Foreskin keratinocyte (primary cell): ENCODE measurements at places on chromosomes 3 and 15.
A peak's percentile ranks its signal among the peaks of the same experiment; 100 is the strongest.

DNA sequence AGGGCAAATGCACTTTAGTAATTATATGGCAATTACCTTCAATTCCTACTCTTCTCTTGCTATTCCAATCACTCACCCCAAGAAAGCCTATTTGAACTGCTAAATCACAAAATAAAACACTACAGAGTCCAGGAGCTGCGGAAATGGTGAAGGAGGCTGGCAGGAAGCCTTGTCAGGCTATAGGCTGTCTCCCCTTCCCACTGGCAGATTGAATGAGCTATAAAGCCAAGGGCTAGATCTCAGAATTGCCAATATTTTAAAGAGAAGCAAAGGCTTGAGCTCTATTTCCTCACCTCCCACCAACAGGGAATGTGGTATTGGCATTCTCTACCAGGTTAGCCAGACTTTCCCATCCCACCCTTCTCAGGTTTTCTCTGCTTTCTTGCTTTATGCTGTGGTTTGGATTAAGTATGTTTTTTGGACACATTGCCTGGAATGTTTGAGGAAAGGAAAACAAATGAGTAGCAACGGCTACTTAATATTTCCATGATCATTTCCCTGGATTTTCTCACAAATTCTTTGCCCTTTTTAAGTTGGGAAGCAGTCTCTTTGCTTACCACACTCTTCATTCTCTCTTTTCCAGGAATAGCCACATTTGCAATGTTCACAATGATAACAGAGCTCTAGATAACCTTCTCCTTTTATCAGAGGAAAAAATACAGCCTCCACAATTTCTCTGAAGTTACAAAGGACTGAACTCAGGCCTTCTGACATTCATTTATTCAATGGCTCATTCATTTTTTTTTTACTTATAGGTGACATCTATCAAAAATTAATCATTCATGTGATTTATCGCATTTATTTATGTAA is 1125.4 kb downstream of the ROBO1 start:
- DNase-seq, result no peak

DNA sequence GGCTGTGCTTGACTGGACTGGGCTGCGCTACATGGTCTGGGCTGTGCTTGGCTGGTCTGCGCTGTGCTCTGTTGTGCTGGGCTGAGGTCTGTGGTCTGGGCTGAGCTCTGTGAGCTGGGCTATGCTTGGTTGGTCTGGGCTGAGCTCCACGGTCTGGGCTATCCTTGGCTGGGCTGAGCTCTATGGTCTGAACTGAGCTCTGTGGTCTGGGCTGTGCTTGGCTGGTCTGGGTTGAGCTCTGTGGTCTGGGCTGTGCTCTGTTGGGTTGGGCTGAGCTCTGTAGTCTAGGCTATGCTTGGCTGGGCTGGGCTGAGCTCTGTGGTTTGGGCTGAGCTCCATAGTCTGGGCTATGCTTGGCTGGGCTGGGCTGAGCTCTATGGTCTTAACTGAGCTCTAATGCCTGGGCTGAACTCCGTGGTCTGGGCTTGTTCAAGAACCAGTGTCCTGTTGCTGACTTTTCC is 92.0 kb downstream of the PLXNA1 start:
- DNase-seq, result peak; percentile 90

DNA sequence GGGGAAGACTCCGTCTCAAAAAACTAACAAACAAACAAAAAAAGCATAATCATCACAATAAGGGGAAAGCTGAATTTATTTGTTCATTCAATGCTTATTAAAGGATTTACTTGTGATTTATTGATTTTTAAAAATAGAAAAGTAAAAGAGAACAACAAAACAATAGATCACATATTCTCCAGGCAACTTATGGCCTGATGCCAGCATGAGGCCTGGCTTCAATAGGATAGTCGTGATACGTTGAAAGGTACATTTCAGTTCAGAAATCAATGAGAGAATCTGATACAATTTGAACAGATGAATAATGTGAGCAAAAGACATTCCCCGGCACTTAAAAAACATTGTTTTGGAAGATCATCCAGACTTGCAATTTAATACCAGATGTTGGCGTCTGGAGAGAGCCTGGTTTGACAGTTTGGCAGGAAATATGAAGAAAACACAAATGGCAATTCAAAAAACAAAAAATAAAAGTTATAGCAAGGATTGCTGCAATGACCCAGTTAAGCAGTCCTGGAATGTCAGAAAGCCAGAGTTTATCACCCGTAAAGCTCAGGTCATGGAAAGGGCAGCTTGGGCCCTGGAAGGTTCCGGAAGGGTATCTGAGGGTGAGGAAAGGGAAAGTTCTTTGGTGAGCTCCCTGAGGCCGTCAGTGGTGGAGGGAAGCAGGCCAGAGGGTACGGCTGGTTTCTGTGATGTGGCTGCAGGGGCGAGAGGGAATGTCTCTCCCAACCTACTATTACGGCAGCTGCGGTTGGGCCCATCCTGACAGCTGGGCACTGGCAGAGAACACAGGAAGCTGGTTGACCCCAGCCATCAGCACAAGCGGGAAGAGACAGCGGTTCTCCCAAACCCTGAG is 230.2 kb upstream of the HES1 start:
- DNase-seq, result no peak

DNA sequence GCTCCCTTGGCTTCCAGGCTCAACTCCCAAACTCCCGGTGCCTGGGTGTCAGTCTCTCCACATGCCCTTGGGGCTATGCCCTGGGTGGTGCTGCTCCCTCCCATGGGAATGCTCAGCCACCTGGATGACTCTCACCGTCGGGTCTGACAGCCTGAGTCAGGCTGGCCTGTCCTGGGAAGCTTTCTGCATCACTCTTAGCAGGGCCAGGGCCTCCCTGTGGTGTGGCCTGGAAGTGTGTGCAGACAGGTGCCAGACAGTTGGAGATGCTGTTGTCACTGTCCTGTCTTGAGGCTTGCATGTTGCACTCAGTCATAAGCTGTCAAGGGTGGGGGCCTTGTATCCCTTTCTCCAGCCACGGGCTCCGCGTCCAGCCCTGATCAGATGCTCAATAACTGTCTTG is 71.7 kb downstream of the GABRG3 start:
- no peak for DNase-seq

- no peak for DNase-seq
Measured at GRCh38 chr15:87740655-87741344, 515.7 kb downstream of the NTRK3 start.

GRCh38 chr15:33154351-33155166 is 40.0 kb downstream of the FMN1 start:
- peak; percentile 65 for DNase-seq

DNA sequence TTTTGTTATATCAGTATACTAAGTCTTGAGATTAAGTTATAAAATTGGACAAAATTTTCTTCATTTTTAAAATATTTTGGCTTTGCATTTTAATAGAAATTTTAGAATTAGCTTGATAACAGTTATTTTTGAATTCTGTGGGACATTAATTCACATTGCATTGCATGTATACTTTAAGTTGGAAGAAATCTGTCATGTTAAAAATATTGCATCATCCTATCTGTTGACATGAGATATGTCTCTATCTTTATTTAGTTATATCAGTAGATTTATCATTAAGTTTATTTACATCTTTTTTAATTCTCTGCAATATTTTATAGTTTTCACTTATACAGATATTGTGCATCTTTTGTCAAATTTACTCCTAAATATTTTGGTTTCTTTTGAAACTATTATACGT is 904.6 kb upstream of the NR2F2 start:
- no peak for DNase-seq

- no peak for DNase-seq
Measured at GRCh38 chr15:92825985-92826384, 74.1 kb upstream of the CHD2 start.

DNA sequence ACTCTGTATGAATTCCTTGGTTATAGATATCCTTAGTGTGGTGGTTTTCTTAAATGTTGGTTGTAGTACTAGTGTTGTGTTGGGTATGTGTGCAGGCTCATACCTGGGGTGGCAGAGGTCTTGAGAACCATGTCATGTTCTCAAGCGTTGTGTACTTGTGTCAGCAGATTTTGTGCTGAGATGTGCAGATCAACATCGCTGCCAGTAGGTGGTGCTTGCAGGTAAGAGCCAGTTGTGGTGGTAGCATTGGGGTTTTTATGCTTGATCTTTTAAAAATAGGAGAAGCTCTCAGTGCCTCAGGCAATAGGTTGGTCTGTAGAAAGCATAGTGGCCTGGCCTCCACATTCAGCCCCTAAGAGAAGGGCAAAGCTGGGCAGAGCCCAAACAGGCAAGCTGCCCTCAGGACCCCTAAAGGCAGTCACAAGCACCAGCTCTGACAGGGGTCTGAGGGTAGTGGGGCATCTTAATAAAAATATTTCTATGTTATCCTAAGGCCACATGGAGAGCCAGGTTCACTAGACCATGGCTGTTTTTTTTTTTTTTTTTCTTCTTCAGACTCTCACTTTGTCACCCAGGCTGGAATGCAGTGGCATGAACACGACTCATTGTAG is 164.0 kb downstream of the IL20RB start:
- no peak for DNase-seq

DNA sequence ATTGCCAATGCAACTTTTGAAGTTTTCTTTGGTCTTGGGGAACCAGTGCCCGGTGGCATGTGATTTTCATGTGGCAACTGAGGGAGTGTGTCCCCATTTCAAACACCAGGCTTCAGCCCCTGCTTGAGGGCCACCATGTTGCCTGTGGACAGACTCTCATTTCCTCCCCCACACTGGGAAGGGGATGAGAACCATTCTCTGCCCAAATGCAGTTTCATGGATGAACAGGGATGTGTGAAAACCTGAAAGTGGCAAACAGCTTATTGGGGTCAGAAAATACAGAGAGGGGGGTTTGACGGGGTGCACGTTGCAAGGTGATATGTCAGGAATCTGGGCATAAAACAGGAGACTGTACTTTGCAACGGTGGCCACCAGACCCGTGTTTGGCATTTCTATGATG is 6.3 kb downstream of the FAM107A start:
- no peak for DNase-seq

DNA sequence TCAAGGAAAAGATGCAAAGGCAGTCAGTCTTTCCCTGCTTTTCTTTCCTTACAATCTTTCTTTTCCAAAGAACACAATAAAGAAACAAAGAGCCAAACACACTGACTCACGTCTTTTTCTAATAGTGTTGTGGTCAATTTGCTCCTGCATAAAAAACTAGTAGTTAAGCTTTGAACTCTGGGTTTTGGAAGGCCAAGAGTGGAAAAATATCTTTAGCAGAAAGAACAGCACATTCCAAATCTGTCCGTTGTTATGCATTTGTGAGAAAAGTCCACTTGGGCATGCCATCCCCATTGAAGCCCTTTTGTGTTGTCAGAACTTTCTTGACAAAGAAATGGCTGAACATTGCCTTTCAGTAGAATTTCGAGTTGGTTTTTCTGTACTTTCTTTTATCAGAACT is 18.2 kb downstream of the COL8A1 start:
- no peak for DNase-seq

- no peak for DNase-seq
Measured at GRCh38 chr3:121835465-121835801, 424 bp downstream of the EAF2 start.

- DNase-seq, result no peak
Measured at GRCh38 chr3:158617982-158618875, 26.1 kb upstream of the GFM1 start.

DNA sequence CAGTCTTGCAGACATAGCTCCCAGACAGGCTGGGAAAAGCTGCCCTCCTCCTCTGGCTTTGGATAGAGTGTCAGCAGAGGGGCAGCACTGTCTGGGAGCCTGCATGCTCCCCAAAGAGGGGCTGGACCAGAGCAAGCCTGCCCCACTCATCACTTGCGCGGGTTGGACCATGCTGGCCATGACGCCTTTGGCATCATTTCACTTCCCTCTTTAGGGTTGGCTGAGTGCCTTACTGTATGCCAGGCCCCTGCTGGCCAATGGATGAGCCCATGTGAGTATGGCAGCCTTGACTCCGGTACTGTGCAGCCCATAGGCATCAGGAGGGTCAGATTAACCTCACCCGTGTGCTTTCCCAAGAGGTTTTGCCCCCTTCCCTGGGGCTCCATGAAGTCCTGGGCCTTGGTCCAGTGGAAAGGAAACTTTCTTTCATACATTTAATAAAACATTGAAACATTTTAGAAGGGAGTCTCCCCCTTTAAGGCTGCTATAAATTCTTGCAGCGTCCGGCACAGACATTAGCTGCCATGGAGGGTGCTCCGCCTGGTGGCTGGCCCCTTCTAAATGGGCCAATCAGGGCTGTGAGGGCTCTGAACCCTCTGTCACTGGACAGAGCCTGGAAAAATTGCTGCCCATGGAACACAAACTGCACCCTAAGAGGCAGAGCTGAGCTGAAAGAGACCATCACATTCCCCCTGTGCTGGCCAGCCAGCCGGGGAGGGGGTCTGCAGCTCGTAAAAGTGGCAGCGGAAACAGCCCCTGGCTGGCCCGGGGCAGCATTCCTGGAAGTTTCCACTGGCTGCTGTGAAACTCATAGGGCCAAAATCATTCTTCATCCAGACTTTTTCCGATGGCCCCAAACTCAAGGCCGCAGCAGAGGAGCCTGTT is 20.8 kb upstream of the DUSP7 start:
- no peak for DNase-seq

DNA sequence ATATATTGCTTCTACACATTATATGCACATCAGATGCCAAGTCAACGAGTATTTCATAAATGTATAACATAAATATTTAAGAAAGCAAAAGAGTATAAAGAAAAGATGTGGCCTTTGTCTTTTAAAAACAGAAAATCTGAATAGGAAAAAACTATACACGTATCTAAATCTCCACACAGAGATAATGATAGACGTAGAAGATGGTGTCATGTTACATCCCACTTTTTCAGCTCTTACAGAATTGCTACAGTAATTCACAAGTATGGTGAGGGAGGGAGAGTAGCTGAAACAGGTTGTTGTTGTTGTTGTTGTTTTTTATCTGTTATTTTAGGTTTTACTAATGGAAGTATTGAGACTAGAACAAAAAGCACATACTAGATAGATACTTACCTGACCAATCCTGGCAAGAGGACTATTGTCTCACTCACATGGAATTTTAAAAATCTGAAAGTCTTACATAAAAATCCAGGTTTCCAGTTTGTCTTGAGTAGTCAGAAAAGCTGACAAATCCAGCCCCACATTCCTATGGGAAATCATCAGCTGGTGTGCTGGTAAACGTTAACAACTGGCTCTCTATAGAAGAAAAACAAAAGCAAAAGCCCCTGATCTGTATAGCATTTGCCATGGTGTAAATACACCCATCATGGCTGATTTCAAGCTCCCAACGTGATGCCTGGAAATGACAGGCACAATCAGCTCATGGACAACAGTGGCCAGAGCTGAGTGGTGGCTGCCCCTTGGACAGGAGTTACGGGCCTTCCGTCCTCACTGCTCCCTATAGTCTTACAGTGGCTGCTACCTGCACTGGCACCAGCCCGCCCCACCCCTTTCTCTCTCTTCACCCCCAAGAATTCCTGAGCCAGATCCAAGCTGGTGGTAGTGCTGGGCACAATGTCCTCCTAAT is 47.4 kb upstream of the VGLL4 start:
- peak; percentile 81 for DNase-seq

DNA sequence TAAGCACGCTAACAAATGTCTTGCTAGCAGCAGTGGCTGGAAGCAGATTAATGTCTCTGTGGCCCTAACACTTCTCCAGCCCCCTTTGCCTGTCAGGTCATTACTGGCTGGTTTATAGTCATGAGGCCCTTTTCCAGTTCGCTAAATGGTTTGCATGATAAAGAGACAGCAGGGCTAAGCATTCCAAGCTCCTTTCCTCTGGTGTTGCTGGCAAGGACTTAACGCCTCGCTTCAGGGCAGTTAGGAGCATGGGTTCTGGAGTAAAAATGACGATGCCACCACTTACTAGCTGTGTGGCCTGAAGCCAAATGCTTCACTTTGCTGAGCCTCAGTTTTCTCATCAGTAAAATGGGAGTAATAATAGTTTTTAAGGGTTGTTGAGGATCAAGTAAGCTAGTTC is 185.9 kb downstream of the MEGF11 start:
- DNase-seq, result no peak

- DNase-seq, result peak; percentile 68
Measured at GRCh38 chr3:159964166-159964973, 24.3 kb upstream of the IL12A start.

- peak; percentile 93 for DNase-seq
Measured at GRCh38 chr3:188853856-188854771, 317.7 kb upstream of the TPRG1 start.
